ENCODE measurements at places on chromosomes 6 and 20.

DNA sequence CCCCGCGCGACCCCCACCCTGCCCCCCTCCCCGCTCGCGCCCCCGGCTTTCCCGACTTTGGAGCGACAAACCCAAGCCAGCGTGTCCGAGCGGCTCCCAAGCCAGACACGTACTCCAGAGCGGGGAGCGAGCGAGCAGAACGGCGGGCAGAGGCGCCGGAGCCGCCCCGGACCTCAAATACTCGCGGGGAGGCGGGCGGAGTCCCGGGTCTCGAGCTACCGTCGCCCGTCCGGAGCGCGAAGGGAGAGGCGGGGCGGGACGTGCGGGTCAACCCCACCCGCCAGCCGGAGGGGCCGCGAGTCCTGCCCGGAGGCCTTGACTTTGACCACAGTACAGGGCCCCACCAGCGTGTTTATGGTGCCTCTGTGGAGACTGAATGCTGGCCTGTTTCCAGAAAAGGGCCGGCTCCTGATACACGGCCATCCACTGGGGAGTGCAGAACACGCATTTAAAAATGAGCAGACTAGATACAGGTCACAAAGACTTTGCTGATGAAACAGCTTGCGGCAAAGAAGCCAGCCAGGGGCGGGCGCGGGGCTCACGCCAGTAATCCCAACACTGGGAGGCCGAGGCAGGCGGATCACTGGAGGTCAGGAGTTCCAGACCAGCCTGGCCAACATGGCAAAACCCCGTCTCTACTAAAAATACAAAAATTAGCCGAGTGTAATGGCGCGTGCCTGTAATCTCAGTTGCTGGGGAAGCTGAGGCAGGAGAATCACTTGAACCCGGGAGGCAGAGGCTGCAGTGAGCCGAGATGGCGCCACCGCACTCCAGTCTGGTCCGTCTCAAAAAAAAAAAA, at the start of gene SERPINB6:
SERPINB6 (minus strand) TSS at position 148 of the 799 bp plus-strand sequence. CDS start 12,235 bp downstream, outside the sequence.
- no peak for DNase-seq

DNA sequence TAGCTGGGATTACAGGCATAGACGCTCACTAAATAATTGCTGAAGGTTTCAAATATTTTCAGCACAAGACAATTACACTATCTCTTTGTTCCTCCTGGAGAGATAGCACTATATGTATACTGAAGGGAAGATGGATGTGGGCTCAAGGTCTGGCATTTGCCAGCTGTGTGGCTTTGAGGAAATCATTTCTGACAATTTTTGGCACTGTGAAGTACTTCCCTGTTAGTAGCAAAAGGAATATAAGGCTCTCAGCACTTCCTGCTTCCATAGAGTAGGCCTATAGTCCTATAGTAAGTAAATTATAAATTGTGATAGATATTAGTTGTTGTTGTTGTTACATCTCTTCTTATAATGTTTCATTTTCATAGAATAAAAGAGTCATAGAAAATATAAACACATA, 271.1 kb downstream of the SAMD5 start:
- DNase-seq: no peak

DNA sequence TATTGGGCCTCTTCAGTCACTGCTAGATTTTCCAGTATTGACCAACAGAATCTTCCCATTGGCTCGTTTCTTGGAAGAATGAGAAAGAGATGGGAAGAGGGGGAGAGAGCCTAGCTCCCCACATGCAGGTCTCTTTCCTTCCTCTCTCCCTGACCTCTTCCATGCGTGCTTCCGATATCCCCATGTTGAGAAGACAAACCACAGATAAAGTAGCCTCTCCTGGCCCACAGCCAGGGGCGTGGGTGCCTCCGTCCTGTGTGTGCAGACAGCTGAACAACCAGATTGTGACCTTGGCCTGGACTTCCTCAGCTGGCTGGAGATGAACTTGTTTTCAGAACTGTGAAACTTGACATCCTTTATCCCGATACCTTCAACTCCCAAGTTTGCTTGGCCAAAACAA, 71.0 kb downstream of the EDN3 start:
- DNase-seq: no peak

DNA sequence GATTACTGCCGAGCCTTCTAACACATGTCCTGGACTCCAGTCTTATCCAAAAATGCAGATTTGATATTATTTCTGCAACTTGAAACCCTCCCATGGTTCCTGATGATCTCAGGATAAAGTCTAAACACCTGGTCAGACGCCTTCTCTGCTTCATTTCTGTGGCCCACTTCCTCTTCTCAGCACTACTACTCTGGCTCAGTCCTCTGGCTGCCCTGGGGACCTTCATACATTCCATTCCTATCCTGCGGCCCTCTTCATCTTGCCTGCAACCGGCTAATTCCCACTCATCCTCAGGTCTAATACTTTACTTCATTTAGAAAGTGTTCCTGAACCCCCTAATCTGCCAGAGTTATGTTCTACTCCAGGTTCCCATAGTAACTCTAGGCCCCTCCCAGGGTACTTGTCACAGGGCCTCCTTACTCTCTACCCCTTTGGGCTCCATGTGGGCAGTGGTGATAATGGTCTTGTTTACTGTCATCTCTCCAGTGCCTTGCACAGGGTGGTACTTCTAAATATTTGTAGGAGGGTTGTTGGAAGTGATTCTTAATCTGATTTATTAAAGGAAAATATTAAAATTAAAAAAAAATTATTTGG, 18.9 kb downstream of the MAN1A1 start:
- DNase-seq: no peak

GRCh38 chr6:137843211-137843610, 23.8 kb upstream of the TNFAIP3 start:
- DNase-seq: no peak

DNA sequence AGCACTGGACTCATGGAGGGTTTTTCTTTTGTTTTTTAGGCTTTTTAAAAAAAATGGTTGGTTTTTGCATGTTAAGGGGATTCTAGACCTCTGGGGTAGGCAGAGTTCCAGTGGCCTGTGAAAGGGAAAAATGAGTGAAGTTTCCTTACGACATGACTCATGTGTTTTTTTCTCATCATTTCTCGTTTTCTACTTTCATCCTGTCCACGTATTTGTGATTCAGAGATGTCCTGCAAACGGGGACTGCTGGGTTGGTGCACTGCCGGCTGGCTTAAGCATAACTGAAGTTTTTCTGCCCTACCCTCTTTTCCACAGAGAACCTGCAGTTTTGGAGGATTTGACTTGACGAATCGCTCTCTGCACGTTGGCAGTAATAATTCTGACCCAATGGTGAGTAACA, 182.3 kb downstream of the SASH1 start:
- no peak for DNase-seq

DNA sequence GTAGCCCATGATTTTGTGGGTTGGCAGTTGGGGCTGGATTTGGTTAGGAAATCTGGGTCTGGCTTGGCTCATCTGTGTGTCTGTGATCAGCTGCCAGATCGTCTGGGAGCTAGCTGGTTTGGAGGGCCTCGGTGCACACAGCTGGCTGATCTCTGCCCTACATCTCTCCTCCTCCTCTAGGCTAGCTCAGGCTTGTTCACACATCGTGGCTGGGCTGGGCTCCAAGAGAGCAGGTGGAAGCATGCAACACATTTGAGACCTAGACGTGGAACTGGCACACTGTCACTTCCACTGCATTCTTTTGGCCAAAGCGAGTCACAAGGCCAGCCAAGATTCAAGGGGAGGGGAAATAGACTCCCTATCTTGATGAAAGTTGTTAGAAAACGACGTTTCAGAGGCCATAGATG, 15.9 kb downstream of the NDUFAF5 start:
- DNase-seq: no peak

GRCh38 chr6:142297996-142298753, 3.6 kb upstream of the ADGRG6 start:
- no peak for DNase-seq

GRCh38 chr6:90496258-90497016, 90.4 kb downstream of the MAP3K7 start:
- DNase-seq: no peak

DNA sequence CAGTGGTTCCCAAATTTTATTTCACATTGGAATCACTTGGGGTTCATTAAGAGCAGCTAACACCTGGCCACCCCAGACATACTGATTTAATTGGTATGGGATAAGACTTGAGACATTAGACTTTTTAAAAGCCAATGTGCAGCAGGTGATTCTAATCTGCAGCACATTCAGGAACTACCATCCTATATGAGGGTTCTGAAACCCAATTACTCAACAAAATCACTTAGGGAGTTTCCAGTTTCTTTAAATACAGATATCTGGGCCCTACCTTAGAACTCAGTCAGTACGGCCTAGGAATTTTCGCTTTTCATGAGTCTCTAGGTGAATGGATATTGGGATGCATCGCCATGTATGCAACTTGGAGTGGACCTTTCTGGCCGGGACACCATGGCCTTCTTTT, 24.0 kb upstream of the L3MBTL3 start:
- no peak for DNase-seq

DNA sequence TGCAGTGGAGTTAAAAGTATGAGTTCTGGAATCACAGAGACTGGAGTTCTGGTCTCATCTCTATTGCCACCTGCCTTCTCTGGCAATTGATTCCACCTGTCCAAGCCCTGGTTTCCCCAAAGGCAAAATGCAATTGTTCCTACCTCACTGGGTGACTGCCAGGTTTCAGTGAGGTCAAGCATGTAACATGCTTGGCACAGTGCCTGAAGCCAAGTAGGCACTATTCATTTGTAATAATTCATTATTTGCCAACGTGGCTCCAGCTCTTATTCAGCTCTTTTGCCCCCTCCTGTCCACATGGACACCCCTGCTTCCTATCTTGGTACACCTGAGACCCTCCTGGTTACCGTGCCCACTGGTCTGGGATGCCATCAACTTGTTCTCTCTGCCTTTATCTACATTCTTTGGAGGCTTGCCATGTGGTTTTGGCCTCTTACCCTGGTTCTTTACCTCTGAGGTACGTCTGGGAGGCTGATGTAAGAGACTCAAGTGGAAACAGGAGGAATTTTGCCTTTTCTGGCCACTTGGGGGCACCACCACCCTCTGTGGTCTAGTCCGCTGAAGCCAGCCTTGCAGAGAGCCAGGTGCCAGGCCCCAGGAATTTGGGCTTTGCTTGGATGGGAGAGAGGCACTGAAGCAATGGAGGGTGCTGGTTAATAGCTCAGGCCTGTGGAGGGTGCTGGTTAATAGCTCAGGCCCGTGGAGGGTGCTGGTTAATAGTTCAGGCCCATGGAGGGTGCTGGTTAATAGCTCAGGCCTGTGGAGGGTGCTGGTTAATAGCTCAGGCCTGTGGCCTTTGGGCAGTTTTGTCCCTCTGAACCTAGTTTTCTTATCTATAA, 1.7 kb downstream of the KCNK15 start:
- no peak for DNase-seq

- no peak for DNase-seq
Observed at GRCh38 chr6:159224452-159224851, 55.3 kb downstream of the FNDC1 start.

DNA sequence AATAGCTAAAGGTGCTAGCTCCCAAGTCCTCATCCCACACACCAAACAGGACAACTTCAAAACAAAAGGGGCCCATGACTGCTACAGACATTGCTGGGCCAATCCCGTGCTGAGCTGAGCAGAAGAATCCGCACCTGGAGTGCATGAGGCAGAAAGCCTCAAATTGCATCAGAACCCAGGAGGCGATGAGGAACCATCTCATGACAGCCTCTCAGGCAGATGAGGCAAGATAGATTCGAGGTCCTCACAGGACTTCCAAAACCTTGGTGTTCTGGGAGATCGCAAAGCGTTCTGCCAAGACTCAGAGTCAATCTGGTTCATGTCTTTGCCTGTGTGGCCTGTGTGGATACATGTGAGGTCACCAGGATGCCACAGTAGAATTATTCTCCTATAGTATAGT, 32.8 kb upstream of the SSTR4 start:
- DNase-seq: no peak

DNA sequence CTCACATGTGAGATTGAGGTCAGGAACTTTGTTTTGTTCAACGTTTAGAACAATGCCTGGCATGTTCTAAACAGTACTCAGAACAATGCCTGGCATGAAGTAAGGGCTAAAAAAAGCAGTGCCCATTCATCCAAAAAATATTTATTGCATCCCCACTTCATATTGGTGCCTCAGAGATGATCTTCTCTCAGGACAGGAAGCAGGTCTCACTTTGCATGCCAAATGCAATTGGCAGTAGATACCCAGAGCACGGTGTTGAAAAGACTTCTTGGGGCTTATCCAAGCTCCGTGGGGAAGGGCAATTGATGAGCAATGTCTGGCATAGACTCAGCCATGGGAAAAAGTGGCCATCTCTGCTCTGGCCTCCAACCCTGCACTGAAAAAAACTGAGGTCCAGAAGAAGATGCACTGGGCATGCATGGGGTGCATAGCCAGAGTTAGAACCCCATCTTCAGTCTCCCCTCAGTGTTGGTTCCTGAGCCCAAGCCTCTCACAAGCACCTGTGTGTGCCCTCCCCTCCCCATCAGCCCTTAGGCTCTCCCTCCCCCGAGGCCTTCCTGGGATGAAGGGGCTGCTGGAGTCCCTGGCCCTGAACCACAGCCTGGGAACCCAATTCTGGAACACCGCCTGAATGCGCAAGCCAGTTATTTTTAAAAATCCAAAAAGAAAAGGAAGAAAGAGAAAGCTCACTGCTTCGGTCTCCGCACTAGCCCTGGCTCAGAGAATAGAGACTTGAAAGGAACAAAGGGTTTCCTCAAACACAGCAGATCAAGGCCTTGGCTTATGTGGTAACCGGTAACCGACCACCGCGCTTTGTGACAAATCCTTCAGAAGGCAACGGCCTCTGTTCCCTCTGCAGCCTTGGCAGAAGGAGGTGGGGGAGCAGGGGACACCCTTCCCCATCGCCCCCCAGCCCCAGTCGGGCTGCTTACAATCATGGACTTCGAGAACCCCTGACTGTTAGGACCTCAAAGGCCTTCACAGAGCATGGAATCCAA, 78.5 kb upstream of the SIRPA start:
- DNase-seq: no peak

DNA sequence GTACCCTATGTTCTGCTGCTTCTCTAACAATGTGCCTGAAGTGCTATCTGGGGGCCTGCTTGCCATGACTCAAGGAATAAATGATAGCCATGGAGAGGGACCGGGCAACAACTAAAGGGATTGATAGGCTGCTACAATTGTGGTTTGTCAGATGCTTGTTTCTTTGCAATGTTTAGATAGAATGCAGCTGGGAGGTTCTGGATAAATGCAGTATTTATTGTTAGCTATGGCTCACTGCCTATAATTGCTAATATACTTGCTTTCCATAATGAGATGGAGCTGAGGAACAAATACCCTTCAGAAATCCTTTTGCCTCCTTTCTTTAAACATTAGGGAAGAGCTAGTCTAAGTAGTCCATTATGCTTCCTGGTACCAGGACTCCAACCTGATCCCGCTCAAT, 575.2 kb upstream of the SYNCRIP start:
- no peak for DNase-seq

DNA sequence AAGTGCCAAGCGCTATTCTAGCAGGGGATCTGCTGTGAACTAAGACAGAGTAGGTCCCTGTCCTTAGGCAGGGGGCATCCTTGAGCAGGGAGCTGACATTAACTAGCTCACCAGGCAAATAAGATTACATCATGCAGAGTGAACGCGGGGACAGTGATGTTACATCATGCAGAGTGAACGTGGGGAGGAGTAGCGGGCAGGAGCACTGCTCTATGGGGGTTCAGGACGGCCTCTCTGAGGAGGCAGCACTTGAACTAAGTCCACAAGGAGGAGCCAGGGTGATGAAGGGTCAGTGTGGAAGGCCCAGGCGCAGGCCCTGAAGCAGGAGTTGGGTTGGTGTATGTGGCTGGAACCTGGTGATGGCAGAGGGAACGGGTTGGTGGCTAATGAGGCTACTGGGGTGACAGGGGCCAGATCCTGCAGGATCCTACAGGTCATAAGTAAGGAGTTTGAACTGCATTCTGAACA, 38.7 kb downstream of the KAT14 start:
- no peak for DNase-seq
